Stimulated activated CD8-positive, alpha-beta memory T cell treated with anti-CD3 and anti-CD28 coated beads, Interleukin-4, amount 100 ng/mL, for 1 hour (primary cell): ENCODE measurements at places on chromosomes 7 and 10.

DNA sequence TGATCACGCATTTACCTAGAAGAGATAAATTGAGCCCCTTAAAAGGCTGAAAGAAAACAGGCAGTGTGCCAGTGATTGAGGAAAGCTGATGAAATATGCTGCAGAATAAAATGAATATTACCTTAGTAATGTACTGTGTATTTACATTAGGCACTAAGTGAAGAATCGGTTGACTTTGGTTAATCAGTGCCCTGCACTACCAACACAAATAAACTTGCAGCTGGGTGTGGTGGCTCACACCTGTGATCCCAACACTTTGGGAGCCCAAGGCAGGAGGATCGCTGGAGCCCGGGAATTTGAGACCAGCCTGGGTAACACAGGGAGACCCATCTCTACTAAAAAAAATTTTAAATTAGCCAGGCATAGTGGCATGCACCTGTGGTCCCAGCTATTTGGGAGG lies 148.3 kb upstream of the TCF7L2 start:
- no peak for DNase-seq

DNA sequence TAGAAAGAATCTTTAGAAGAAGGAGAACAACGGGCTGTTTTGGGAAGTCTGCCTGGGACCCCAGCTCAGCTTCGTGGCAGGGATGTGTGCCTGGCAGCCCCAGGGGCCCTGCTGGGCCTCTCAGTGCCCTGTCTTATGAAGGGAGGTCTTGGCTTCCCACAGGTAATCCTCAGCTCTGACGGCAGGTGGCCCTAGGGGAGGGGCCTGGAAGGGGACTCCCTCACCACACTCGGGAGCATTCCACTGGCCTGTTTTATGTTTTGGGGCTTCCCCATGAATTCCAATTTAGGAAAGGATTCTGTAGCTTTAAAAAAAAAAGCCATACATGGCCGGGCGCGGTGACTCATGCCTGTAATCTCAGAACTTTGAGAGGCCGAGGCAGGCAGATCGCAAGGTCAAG lies 3.0 kb upstream of the DMBT1 start:
- DNase-seq, result no peak

DNA sequence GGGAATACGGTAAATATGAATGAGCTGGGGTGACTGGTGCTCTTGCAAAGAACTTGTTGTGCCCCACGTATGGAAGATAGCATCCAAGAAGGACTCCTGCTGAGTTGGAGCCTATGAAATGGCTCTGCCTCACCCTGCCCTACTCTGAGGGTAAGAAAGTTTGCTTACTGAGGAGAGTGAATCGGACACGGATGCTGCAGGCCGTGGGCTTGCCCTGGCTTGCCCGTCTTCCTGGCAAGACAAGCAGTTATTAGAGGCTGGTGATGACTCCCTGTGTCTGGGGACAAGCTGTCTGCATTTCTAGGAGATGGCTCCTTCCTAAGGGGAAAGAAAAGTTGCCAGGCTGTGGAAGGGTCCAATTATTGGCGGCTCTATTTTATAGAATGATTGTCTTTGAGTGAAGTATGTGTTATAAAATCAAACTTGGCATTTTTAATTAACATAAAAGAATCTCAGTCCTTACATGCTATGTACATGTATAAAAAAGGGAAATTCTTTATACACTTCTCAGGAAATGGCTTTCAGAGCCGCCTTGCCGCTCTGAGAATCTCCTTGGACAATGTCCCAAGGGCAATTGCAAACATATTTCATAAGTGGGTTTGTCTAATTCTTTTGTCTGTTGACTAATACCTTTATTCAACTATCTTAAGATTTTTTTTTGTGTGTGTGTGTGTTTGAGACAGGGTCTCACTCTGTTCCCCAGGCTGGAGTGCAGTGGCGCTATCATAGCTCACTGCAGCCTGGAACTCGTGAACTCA lies 64.6 kb downstream of the CYP26A1 start:
- no peak for DNase-seq

DNA sequence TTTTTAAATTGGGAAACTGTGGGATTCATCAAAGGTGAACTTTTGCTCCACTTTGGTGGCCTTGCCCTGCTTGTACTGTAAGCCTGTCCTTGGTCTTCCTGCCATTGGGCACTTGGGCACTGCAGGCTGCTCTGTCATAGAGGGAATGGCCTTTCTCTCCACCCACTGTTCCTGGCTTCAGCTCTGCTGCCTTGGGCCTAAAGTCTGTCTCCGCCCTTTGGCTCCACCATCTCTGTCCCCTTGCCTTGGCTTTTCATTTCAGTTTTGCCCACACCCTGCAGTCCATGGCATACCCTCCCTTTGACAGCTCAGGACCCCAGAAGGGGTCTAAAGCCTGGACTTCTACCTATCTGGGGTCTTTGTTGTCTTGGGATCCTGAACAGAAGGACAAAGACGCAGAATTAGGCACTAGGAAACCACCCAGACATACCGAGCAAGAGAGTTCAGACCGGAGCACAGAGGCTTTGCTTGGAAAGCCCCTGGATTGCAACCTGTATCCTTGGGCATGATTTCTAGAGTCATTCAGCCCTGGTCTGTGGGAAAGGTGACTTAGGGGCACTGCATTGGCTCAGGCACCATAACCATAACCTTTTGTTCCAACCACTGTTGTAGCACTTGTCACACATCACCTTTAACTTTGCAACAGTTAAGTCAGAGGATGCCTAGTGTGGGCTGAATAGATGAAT lies 5.2 kb upstream of the ARHGAP22 start:
- DNase-seq, result no peak

DNA sequence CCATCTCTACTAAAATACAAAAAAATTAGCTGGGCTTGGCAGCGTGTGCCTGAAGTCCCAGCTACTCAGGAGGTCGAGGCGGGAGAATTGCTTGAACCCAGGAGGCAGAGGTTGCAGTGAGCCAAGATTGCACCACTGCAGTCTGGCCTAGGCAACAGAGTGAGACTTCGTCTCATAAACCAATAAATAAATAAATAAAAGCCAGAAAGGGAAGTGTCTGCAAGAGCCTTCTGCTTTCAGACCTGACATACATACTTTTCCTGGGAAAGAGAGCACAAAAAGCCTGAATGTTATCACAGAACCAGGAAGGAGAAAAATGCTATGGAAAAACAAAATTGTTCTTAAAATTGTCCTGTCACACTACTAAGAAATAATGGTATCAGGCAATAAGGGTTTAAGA lies 4.1 kb upstream of the KIF5B start:
- DNase-seq, result no peak

DNA sequence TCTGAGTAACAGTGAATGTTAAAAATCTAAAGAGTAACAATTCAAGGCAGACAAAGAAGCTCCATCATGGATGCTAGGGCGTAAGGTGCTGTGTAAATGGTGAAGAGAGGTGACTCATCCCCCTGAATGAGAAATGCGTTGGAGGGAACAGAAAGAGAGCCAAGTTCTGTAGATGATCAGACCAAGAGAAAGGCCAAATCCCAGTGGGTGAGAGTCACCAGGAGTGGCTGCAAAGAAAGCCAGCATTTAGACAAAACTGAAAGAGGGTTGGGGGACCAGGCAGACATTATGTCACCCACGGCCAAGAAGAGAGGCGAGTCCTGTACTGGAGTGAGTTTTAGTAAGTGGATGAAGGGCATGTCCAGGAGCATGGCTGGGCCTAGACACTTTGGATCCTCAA lies 153.1 kb downstream of the TRIL start:
- DNase-seq, result no peak

GRCh38 chr7:139488810-139489209 lies 5.3 kb upstream of the KLRG2 start:
- no peak for DNase-seq

DNA sequence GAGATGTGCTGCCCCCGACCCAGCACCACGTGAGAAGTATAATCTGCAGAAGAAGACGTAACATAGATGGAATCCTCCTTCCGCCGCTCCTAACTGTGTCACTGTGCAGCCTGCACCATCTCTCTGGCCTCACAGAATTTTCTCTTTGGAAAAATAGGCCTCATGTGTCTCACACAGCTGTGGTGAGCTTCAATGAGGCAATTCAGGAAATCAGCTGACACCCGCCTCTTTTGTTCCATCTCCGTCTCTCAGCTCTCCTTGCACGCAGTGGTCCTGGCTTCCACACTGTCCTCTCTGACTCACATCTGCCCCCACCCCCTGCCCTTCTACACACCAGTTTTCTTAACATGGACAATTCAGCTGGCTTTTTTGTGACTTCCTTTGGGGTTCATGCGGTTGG lies 7.2 kb downstream of the C10orf90 start:
- no peak for DNase-seq

GRCh38 chr10:79149662-79150443 lies 81.1 kb downstream of the ZMIZ1 start:
- no peak for DNase-seq

DNA sequence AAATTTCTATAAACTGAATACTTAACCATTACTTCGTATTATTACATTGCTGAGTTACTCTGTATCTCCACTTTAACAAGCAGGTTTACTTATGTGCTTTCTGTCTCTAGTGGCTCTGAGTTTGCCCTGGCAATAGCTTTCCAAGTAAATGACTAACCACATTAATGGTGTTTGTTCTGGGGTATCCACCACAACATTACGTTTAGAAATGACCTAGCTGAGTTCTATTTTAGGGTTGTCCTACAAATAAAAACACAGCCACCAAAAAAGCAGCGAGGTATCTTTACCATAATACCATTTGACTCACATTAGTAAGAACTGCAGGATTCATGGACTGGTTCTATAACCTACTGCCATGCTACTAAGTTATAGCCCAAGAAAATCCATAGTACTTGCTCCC lies 83.1 kb downstream of the HIBADH start:
- DNase-seq, result no peak

DNA sequence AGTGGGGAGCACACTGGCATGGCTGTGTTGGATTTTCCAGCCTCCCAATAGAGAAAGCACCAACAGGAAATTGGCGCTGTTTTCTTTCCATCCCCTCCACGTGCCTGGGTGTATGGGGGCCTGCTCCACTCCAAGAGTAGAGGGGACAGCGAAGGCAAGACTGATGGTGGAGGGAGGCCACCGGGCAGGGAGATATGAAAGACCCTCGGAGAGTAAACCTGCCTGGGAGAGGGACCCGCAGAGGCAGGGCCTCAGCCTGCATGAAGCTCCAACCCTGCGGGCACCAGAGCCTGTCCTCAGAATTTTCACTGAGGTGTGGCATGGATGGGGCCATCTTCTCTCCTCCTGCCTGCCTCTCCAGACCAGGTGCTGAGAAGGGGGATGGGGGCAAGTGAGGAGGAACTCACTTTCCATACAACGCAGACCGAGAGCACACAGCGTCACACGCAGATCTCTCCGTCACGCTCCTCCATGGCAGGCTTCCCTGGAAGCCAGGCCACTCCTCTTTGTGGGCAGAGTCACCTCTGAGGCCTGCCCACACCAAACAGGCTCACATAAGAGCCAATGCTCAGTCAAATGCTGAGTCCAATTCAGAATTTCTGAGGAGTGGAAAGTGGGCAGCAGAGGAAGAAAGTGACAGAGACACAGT lies 18.8 kb downstream of the ANXA11 start:
- DNase-seq, result no peak

DNA sequence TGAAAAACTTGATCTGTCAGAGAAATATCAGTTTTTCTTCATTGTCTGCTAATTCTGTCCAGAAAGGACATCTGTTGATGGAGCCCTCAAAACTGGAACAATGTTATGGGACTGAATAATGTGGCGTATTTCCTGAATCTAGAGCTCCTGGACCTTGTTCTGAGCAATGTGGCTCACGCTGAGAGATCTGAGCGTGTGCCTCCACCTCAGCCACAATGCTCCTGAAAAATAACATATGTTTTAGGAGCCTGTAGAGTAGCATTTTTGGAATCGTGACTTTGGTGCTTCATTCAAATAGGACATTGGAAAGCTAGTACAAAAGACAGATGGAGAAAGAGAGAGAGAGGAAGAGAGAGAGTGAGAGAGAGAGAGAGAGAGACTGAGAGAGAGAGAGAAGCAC lies 110.3 kb downstream of the BMPER start:
- no peak for DNase-seq

- DNase-seq, result no peak
These were observed 261.5 kb downstream of the MALRD1 start for GRCh38 chr10:19310066-19310465.

DNA sequence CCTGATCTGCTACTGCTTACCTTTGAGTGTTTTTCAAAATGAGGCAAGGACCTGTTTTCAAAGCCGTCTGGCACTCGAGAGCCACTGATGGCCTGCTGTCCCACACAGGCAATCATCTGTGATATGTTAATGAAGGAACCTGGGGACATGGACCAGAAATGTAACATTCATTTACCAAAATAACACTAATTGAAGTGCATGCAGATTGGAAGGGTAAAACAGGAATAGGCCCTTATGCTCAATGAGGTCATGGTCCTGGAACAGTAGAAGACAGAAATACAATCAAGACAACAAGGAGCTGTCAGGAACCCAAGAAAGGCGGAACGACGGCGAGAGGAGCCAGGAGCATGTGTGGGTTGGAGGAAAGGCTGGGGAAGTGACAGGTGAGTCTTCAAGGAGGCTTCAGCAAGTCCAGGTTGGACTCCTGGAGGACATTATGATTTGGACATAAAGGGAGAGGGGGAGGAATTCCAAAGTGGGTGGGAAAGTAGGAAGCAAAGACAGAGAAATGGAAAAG lies 28.3 kb downstream of the POLR3A start:
- DNase-seq, result no peak

- no peak for DNase-seq
These were observed 185.9 kb downstream of the DPY19L1 start for GRCh38 chr7:34851431-34851830.

GRCh38 chr7:51238981-51239495 lies 77.6 kb downstream of the COBL start:
- no peak for DNase-seq

- DNase-seq, result no peak
These were observed 324.5 kb downstream of the GFRA1 start for GRCh38 chr10:115948465-115948864.

- no peak for DNase-seq
These were observed 26.2 kb downstream of the PALD1 start for GRCh38 chr10:70504521-70505358.

GRCh38 chr7:130369831-130370550 lies 10.3 kb upstream of the CPA1 start:
- DNase-seq, result no peak

DNA sequence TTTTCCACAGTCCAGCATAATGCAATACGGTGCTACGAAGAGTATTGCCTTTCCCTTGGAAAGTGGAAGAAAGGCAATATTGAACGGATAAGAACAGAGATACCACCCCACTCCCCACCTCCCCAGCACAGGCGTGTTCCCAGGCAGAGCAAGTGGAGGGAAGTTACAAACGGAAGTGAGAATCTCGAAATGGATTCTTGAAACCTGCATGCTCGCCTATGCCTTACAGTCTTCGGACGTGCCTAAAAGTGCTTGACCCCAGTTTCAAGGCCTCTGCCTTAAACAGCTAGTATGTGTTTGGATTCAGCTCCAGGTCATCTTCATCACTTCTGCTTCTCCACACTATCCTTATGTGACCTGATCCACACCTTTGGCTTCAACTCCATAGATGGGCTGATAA lies 35.0 kb upstream of the USP6NL start:
- no peak for DNase-seq

DNA sequence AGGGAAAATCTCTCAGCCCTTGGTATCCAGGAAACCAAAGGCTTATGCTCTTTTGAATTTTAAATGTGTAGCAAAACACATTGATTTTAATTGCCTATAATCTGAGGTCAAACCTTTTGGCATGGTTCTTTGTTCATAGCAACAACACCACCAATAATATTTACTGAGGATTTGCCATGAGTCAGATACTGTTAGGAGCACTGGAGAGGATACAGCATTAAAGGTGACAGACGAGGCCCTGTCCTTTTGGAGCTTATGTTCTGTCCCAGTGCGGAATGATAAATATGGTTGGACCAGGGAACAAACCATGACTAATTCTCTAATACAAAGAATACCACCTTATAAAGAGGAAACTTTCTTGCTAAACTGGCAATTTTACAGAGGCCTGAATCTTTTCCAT lies 176.6 kb downstream of the CTNNA3 start:
- DNase-seq, result no peak
